ENCODE measurements at places on chromosomes 4 and X. TPM values are rescaled to one million over a fixed set of nuclear protein-coding genes. Genes with fewer than 3 reads are reported as not detected.

The ENAM gene
- 0.24 TPM for total RNA-seq

The CCDC158 gene
- 0.47 TPM for total RNA-seq

DNA sequence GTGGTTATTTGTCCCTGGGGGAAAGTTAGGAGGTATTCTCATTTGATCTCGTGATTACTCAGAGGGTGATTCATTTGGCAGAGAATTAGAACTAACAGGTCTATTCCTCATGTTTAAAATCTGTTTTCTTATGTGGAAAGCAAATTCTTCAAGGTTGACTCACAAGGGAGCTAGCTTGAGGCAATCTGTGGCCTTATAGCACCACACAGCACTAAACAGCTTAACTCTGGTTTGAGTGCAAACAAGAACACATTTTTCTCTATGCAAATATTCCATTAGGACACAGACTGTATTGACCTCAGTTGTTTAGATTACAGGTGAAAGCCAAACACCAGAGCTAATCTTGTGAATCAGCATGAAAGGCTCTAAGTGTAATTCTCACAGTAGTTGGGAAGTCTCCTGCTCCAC, 694.4 kb upstream of the POU3F4 start:
- no peak for DNase-seq

DNA sequence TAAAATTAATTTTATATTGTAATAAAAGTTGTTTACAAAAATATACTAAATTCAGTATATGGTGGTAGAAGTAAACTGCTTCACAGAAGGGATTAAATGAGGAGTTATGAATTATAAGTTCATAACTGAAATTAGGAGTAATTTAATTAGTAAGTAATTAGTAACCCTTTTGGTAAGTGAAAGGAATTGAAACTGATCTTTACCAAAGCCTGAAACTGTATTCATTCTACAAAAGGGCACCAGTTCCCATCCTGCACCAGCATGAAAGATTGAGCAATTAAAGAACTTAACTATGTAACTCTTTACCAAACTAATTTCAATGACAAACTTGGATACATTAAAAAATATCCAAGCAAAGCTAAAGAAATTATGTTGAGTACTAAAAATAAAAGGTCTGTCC, 8.2 kb downstream of the MED14 start:
- DNase-seq: no peak

DNA sequence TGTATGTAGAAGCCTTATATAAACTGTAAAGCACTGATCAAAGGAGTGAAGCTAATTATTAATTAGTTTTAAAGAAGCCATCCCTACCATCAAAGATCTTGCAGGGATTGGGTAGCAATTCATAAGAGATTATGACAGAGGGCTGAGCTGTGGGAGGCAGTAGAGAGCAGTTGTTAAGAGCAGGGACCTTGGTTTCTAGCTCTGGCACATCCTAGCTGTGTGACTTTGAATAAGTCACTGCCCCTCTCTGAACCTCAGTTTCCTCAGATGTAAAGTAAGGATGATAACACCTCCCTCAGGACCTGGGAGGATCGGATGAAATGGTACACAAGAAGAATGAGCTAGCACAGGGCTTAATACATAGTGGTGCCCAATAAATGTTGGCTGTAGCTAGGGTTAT, 45.4 kb downstream of the APLN start:
- no peak for DNase-seq

DNA sequence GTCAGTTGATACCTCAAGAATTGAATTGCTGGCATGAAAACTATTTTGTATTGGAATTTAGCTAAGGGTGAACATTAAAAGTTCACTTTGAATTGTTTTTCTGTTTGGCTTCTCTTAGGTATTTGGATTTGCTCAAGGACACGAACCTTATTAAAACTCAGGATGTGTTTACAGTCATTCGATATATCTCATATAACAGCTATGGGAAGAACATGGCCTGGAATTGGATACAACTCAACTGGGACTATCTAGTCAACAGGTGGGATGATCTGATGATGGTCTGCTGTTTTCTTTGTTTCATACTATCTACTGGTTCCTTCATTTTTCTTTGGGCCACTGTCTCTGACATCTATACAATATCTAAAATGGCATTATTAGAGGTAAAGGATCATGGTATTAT, 69.7 kb downstream of the PITX2 start:
- DNase-seq: no peak
